Activated naive CD8-positive, alpha-beta T cell treated with anti-CD3 and anti-CD28 coated beads, Interleukin-2, amount 10 ng/mL, durations not matched to agents 7 days and 5 days (primary cell): ENCODE measurements at places on chromosomes 11 and 22. TPM values are rescaled to one million over a fixed set of nuclear protein-coding genes. Genes with fewer than 3 reads are reported as not detected.
A peak's percentile ranks its signal among the peaks of the same experiment; 100 is the strongest.

Gene BAD
- 35.8 TPM for total RNA-seq

DNA sequence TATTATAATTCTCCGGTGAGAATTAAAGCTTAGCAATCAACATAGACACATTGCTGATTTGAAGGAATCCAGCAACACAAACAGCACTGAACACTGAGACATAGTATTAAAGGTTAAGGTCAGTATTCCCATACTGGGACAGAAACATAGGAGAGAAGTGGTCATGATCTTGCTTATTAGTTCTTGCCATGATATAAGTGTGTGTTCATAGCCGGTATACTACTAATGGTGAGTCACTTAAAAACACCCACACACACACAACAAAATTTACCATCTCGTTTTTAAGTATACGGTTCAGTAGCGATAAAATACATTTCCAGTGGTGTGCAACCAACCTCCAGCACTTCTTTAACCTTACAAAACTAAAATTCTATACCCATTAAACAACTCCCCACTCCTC, 96.3 kb downstream of the C11orf65 start:
- no peak overlapping the region for H3K27ac ChIP-seq
- no peak overlapping the region for H3K4me3 ChIP-seq
- DNase-seq = no peak
- no peaks in the 10 kb centered on the region for H3K27me3 ChIP-seq
- no peaks in the 10 kb centered on the region for H3K4me1 ChIP-seq
- peaks cover 49% of the 10 kb centered on the region for H3K36me3 ChIP-seq

Gene TSKU
- total RNA-seq = 2.4 TPM

DNA sequence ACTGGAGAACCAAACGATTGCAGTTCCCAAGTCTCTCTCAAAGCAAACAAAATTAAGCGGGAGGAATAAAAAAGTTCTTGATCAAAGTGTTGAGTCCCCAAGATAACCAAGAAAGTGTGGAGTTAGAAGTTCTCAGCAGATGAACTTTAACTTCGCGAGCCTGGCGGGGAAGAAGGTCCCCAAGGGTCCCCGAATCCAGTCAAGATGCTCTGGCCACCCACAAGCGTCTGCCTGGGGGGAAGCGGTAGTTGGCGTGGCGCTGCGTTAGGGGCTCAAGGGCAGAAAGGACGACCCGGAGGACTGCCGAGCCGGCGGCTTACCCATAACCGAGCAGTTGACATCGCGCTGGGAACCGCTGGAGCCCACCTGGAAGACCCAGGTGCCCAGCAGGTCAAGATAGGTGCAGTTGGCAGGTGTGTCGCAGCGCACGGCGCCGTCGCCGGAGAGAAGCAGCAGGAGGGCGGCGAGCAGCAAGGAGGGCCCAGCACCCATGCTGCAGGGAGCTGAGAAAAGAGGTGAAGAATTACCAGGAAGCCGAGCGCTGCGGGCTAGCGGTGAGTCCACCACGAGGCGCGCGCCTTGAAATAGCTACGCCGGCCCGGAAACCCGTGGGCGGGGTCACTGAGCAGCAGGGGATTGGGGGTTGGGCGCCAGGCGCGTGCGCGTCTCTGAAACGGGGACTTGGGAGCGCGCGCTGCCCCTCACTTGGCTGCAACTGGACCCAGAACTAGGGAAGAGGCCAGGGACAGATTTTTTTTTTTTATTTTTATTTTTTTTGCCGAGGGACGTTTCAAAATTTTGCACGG, at the start of gene CTSC:
TSS of gene CTSC (minus strand) at position 556 of the 806 bp plus-strand sequence. CDS start at position 492, 64 bp downstream.
- peaks cover 45% of the 10 kb centered on the region for H3K36me3 ChIP-seq
- H3K27me3 ChIP-seq = no peaks in the 10 kb centered on the region
- H3K4me1 ChIP-seq = peaks cover 57% of the 10 kb centered on the region
- peak; percentile 95 for DNase-seq
